ENCODE measurements at places on chromosomes 2 and 18. TPM values are rescaled to one million over a fixed set of nuclear protein-coding genes. Genes with fewer than 3 reads are reported as not detected.

The ERFE gene
- not detected for total RNA-seq

The SERPINB11 gene
- total RNA-seq: not detected

The CRACDL gene
- total RNA-seq: 1.2 TPM

The TBC1D8 gene
- total RNA-seq: 47.7 TPM

The CCDC148 gene
- 0.68 TPM for total RNA-seq

The ITGB6 gene
- total RNA-seq: 1.9 TPM

The ANKRD62 gene
- total RNA-seq: not detected
